Fibroblast of skin of scalp (primary cell): ENCODE measurements at places on chromosomes 7 and 10.

- DNase-seq = peak; percentile 63
Measured at GRCh38 chr10:102422545-102423129, 2.0 kb downstream of the FBXL15 start.

DNA sequence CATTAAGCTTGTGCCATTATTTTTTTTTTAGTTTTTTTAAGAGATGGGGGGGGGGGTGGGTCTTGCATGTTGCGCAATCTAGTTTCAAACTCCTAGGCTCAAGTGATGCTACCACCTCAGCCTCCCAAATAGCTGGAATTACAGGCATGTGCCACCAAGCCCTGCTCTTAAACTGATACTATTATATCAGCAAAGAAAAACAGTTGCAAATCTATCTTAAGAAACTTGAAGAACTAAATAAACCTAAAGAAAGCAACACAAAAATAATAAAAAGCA, 47.5 kb downstream of the BRAF start:
- no peak for DNase-seq

DNA sequence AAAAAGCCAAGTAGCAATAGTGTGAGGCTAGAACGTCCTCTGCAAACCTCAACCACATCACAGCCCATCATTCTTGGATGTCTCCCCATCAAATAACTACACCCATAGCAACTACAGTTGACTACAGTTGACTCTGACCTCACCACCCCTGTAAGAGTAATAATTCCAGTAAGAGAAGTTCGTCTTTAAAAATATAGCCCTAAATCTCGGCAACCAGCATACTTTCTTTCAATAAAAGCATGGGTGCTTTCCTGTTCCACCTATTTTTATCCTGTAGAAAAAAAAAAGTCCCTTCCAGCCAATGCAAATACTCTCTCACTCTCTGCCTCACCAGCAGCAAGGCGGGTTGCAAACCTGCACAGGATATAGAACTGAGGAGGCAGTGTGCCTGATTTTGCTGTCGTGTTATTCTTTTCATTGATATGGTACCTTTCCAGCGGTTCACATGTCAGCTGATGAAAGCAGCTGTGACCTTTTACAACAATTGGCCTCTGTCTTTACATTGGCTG, 187.5 kb upstream of the NFE2L3 start:
- no peak for DNase-seq

DNA sequence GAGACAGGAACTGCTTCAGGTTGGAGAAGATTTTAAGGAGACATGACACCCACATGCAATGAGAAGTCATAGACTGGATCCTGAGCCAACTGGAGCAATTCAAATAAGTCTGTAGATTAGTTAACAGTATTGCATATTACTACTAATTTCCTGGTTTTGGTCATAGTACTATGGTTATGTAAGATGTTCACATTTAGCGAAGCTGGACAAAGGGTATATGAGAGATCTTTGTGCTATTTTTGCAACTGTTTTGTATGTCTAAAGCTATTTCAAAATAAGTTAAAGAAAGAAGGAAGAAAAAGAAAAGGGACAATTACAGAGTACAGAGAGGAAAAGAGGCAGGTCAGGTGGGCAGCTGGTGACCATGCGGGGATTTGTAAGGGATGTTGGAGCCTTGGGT, 116.5 kb upstream of the SVIL start:
- no peak for DNase-seq

- no peak for DNase-seq
Measured at GRCh38 chr10:3287572-3288445, 115.2 kb upstream of the PITRM1 start.

DNA sequence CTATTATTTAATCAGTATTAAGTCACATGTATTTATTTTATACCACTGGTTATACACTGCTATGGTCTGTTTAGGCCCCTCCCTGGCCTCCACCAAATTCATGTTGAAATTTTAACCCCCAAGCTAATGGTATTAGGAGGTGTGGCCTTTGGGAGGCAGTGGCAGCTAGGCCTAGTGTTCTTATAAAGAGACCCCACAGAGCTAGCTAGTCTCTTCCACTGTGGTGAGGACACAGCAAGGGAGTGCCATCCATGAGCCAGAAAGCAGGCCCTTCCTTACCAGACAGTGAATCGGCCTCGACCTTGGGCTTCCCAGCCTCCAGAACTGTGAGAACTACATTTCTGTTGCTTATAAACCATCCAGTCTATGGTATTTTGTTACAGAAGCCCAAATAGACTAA, 28.7 kb downstream of the RBM48 start:
- no peak for DNase-seq

DNA sequence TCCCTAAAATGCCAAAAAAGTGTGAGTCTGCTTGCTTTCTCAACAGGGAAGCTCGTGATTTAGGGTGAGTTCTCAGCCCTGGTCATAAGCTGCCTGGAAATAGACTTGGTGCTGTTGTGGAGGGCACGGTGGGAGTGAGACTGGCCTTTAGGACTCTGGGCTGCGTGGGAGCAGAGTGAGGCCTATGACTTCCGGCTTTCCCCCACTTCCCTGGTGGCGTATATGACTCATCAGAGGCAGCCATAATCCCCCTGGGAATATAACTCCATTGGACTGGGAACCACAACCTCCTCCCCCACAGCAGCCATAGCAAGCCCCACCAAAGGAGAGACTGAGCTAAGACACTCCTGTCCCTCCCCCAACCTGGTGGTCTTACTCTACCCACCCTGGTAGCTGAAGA, 95.0 kb downstream of the PON1 start:
- DNase-seq = peak; percentile 27

DNA sequence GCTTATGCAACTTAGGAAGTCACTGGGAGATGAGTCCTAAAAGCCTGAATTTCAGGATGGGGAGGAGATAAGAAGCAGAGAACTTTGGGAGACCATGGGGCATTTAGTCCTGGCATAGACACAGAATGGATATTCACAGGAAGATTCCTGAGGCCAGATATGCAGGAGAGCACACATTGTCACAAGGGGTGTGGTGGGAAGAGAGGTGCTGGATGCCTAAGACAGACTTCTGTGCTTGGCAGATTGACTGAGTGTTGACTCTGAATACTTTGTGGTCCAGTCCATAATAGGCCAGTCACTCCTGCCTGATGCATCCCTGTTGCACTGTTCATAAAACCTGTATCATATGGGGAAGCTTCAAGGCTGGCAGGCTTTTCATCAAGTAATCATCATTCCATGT, 18.5 kb downstream of the SRI start:
- DNase-seq = no peak

- peak; percentile 27 for DNase-seq
Measured at GRCh38 chr7:6637544-6638229, 569 bp downstream of the ZNF316 start.

GRCh38 chr7:111558991-111559390, 3.3 kb downstream of the IMMP2L start:
- DNase-seq = peak; percentile 48

DNA sequence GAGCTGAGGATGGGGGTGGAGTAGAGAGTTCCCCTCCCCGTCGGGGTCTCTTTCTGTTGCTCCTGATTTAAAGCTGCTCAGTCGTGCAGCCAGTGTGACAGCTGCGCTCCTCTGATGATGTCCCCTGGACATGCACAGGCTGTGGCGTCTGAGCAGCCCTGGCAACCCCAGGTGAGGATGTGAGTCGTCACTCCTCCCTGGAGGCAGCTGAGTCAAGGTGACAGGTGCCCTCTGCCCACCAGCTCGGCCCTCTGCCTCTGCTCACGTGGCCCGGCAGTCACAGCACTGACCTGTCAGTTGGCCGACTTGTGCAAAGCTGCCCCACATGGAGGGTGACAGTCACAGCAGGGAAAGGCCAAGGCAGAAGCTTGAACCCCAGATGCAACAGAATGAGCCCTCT, 33.9 kb downstream of the ANXA8 start:
- no peak for DNase-seq

GRCh38 chr10:123883673-123884320, 7.8 kb downstream of the CPXM2 start:
- DNase-seq = no peak
